ENCODE measurements at places on chromosomes 12 and 14.

GRCh38 chr14:55000381-55000780 is 26.5 kb downstream of the WDHD1 start:
- no peaks in the 10 kb centered on the region for H3K4me1 ChIP-seq
- no peak overlapping the region for H3K4me3 ChIP-seq
- H3K27ac ChIP-seq = no peak overlapping the region
- no peaks in the 10 kb centered on the region for H3K27me3 ChIP-seq

DNA sequence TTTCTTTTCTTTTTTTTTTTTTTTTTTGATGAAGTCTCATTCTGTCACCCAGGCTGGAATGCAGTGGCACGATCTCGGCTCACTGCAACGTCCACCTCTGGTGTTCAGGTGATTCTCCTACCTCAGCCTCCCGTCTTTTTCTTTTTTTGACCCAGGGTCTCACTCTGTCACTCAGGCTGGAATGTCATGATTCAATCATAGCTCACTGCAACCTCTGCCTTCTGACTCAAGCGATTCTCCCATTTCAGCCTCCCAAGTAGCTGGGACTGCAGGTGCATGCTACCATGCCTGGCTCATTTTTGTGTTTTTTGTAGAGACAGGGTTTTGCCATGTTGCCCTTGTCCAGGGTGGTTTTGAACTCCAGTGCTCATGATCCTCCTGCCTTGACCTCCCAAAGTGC is 12.0 kb downstream of the FUT8 start:
- peaks cover 5% of the 10 kb centered on the region for H3K4me1 ChIP-seq
- no peak overlapping the region for H3K27ac ChIP-seq
- H3K36me3 ChIP-seq = no peaks in the 10 kb centered on the region
- no peak overlapping the region for H3K4me3 ChIP-seq
- DNase-seq = no peak

GRCh38 chr12:66197495-66197921 is 8.5 kb downstream of the IRAK3 start:
- peaks cover 17% of the 10 kb centered on the region for H3K4me1 ChIP-seq
- H3K36me3 ChIP-seq = peaks cover 8% of the 10 kb centered on the region
- no peak for DNase-seq
- H3K27me3 ChIP-seq = no peaks in the 10 kb centered on the region
- no peak overlapping the region for H3K4me3 ChIP-seq
- H3K27ac ChIP-seq = peak overlapping the region; percentile 81

DNA sequence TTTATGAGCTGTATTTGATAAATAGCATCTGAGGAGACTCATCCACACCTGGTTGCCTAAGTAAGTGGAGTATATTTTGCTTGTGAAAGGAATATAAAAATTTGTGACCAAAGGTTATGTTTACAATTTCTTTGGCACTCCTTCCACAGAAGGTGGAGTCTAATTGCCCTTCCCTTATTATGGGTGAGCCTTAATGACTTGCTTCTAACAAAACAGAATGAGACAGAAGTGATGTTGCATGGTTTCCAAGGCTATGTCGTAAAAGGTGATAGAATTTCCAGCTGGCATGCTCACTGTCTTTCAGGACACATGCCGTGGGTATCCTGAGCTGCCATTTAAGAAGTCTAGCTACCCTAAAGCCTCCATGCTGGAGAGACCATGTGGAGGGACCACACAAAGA is 116.8 kb upstream of the ABCD2 start:
- H3K36me3 ChIP-seq = no peaks in the 10 kb centered on the region
- no peaks in the 10 kb centered on the region for H3K4me1 ChIP-seq
- no peak for DNase-seq

GRCh38 chr12:121089031-121089812 is 43.5 kb upstream of the P2RX7 start:
- peaks cover 6% of the 10 kb centered on the region for H3K27me3 ChIP-seq
- H3K4me3 ChIP-seq = no peak overlapping the region
- H3K36me3 ChIP-seq = no peaks in the 10 kb centered on the region
